Left cardiac atrium (tissue), 4 donors: ENCODE measurements at places on chromosomes 1 and 21. TPM values are rescaled to one million over a fixed set of nuclear protein-coding genes. Genes with fewer than 3 reads are reported as not detected.

WNT4 gene
- 0.18 TPM for total RNA-seq

DCDC2B gene
- not detected for total RNA-seq

PDC gene
- not detected for total RNA-seq

FOXO6 gene
- 1.8 TPM for total RNA-seq

TAL1 gene
- 4.0 TPM for total RNA-seq

OR2L3 gene
- not detected for total RNA-seq

TRPM2 gene
- 5.1 TPM for total RNA-seq

LENEP gene
- total RNA-seq = not detected

GUCA2B gene
- total RNA-seq = not detected

SELE gene
- 0.59 TPM for total RNA-seq

PRAMEF25 gene
- total RNA-seq = not detected

NIBAN1 gene
- 281 TPM for total RNA-seq

PIP5K1A gene
- total RNA-seq = 34.7 TPM

GSTM1 gene
- not detected for total RNA-seq

CFHR1 gene
- total RNA-seq = 0.21 TPM

ARTN gene
- 0.86 TPM for total RNA-seq

LYPD8 gene
- not detected for total RNA-seq

PAX7 gene
- not detected for total RNA-seq

PADI4 gene
- total RNA-seq = 0.63 TPM

LCE6A gene
- not detected for total RNA-seq

CEP104 gene
- total RNA-seq = 28.6 TPM

ADAMTSL4 gene
- 62.5 TPM for total RNA-seq

KRTAP19-3 gene
- not detected for total RNA-seq

PTPN7 gene
- total RNA-seq = 1.9 TPM

SFN gene
- 0.18 TPM for total RNA-seq

IGSF3 gene
- 14.3 TPM for total RNA-seq

LCE2C gene
- not detected for total RNA-seq

MTF2 gene
- 10.1 TPM for total RNA-seq

CLDN19 gene
- total RNA-seq = not detected

RGS4 gene
- total RNA-seq = 2.0 TPM

SHISA4 gene
- total RNA-seq = 49.0 TPM

SLAMF7 gene
- 0.68 TPM for total RNA-seq

RRP1 gene
- 10.6 TPM for total RNA-seq

TRIM67 gene
- total RNA-seq = 0.16 TPM

TIAM1 gene
- total RNA-seq = 5.0 TPM

CA14 gene
- total RNA-seq = 5.7 TPM

OR2T2 gene
- total RNA-seq = not detected

PAPPA2 gene
- total RNA-seq = 0.35 TPM

SPATA45 gene
- not detected for total RNA-seq

KRTAP11-1 gene
- not detected for total RNA-seq

KIF26B gene
- 0.13 TPM for total RNA-seq

SPRR3 gene
- total RNA-seq = not detected

FHL3 gene
- 9.9 TPM for total RNA-seq

MATN1 gene
- total RNA-seq = not detected
